ENCODE measurements at places on chromosomes 2 and 18.
A peak's percentile ranks its signal among the peaks of the same experiment; 100 is the strongest.

DNA sequence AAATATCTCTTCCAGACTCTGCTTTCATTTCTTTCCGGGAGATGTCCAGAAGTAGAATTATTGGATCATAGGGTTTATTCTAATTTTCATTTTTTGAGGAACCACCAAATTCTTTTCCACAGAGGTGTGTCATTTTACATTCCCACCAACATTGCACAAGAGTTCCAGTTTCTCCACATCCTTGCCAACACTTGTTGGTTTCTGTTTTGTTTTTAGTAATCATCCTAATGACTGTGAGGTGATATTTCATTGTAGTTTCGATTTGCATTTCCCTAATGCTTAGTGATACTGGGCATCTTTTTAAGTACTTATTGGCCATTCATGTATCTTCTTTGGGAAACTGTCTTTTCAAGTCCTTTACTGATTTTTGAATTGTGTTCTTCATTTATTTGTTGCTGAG is 513.1 kb downstream of the PARD3B start:
- no peak for DNase-seq

DNA sequence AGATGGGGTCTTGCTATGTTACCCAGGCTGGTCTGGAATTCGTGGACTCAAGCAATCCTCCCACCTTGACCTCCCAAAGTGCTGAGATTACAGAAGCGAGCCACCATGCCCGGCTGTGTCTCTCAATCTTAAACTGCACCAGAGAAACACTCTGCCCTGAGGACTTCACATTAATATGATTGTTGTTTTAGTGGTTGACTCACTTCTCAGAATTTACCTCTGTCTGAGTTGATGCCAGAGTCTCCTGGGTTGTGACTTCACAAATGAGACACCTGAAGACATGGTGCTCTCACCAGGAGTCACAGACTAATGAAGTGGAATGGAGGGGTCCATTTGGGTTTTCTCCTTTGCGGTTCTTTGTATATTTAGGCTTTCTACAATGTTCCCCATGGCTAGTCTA is 61.0 kb upstream of the TGIF1 start:
- no peak for DNase-seq

DNA sequence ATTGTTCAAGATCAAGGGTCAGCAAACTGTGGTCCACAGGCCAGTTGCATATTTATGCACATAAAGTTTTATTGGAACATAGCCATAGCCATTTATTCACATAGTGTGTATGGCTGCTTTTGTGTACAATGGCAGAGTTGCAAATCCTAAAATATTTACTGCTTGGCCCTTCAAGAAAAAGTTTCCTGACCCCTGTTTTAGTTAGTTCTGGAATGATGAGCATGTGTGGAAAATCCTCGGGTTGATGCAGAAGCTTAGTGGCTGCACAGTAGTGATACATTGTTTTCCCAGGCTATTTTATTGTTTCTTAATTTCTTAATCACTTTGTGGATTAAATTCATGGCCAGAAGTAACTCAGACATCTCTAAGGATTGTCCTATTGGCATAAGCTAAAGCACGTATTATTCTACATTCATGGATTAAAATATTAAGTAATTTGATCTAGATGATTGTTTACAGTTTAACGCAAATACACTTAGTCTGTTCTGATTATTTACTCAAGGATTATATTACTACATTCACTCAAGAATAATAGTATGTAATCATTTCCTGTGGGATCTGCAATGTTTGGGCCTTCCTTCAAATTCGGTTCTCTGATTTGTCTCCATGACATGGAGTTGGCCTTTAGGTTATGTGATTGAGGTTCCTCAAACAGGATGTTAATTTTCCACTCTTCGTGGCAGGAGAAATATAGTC is 165.5 kb downstream of the TMEM247 start:
- no peak for DNase-seq

DNA sequence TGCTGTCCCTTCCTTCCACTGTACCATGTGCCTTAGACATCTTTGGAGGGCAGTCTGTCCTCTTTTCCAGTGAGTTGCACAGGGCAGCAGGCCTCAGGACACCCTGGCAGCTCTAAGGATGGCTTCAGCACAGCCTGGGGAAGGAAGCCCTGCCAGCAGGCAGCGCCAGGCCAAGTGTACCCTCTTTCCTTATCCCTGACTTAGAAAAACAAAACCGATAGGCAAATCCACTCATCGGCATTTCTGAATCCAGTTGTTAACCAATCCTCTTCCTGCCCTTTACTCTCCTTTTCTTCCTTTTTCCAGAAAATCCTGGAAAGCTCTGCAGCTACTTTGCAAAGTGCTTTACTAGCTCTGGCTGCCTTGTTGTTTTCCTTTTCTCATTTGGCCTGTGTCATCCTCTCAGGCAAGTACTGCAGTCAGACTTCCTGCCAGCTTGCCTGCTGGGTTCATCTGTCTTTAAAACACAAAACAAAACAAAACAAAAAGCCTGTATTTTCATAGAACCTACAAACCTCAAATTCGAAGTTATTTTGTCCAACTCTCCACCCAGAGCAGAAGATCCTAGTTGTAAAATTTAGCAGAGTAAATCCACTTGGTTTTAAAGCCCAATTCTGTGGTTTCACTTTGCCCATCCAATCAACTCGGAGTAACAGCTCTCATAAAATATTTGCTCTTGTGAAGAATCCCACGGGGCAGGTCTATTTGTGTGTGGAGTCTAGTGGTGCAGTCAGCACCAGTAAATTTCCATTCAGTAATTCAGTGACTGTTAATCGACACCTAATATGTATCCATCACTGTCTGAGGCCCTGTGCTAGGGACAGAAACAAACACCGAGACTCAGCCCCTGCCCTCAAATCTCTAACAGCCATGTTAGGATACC is 45.2 kb downstream of the PCBP1 start:
- DNase-seq: peak; percentile 92

DNA sequence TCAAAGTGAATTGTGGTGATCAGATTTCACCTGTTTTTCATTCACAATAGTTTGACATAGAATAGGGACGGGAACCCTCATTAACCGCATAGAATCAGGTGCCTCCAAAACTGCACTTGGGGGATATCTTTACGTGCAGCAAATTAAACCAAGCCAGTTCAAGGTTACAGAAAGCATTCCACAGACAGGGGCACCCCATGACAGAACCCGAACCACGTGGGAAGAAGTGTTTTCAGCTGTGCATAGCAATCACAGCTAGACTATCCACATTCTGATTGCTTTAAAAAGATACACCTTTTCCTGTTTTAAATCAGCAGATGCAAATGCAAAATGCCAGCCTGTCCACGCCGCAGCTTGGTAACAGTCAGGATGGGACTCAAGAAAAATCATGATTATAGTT is 205.8 kb downstream of the ANAPC1 start:
- no peak for DNase-seq

DNA sequence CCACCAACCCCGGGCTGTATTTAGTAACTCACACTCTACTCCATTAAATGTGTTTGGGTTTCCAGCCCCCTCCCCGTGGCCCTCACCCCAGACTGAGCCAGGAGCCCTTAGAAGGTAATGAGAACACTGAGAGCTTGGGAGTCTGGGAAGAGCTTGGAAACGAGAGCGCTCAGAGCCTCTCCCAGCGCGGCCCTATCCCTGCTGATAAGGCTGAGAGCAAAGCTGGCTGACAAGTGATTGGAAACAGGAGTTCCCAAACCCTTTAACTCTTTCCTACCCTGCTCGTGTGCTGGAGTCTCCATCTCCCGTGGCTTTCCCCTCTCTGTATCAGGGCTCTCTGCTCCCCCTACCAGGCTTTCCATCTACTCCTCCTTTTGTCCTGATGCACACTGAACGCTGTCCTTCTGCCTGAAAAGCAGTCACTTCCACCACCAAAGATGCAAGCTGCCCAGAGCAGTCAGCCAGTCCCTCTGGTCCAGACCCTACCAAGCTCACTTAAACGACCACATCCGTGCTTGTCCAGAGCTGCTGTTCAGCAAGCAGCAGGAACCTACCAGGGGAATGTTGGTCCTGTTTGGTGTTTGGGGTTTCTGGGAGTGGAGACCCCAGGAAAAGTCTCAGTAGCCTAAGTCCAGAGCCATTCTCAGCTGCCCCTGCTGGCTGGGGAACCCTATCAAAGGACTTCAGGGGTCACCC is 100.0 kb upstream of the PKDCC start:
- no peak for DNase-seq
